ENCODE measurements at places on chromosomes 6 and 20.

- peak; percentile 33 for DNase-seq
Observed at GRCh38 chr6:138454981-138455706, 44.1 kb downstream of the NHSL1 start.

DNA sequence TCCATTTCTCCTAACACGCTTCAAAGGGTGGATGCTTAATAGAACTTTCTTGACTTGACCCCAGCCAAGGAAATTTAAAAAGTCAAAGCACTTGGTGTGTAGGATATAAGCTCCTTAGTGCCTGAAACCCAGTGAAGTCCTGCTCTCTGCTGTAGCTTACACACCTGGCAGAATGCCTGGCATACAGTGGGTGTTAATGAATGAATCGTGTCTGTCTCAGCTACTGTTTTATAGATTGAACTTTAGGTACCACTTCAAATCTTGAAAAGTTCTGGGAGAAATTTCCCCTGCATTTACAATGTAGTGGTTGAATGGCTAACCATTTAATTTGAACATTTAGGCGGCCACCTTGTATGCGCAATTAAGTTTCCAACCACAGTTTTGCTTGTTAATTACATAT is 70.5 kb upstream of the ZNF217 start:
- no peak for DNase-seq

GRCh38 chr20:23477223-23477622 is 13.7 kb upstream of the CST8 start:
- no peak for DNase-seq

DNA sequence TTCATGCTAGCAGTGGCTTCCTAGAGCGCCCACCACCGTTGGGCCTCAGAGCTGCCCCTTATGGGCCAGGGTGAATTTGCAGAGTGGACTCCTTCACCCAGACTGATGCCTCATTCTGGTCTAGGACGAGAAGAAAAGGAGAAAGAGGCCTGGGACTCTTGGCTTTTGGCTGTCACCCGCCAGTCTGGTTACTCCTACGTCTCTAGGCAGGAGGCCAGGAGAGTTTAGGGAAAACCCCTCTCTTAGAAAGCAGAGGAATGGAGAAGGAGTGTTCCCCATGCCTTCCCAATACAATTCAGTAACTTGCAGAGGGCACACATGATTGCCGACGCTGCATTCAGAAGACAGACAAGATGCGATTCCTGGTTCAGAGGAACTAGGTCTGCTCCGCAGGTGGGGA is 70.1 kb downstream of the CDC5L start:
- DNase-seq, result no peak

DNA sequence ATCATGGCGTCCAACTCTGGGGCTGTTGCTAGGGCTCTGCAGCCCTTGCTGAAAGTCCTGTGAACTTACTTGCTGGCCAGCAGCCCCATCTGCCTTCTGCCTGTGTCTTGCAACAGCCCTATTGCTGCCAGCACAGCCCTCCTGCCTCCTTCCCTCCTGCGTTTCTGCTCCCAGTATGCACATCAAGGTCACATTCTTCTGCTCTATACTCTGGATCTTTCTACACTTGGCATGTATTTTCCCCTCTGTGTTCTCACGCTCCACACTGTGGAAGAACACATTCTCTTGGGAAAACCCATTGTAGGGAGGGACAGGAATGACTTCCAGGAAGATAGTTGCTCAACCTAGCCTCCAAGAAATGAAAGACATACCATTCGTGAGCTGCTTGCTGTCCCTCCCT is 80.9 kb upstream of the PHACTR2 start:
- DNase-seq, result no peak

DNA sequence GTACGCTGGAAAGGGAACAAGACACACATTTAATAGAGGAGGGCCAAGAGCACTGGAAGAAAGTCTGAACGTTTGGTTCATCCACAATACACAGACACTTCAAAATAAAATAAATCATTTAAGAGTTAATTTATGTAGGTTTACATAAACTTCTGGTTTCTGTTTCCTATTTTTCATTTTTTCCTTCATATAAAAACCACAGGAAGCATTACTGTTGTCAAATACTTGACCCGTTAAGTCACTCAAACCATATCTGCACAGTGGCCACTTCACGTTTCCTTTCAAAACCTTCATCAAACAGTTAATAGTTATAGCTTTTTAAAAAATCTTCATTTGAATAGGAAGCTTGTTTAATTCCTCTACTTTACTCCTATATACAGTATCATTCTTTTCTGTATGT is 257.6 kb upstream of the THEMIS start:
- DNase-seq, result no peak

DNA sequence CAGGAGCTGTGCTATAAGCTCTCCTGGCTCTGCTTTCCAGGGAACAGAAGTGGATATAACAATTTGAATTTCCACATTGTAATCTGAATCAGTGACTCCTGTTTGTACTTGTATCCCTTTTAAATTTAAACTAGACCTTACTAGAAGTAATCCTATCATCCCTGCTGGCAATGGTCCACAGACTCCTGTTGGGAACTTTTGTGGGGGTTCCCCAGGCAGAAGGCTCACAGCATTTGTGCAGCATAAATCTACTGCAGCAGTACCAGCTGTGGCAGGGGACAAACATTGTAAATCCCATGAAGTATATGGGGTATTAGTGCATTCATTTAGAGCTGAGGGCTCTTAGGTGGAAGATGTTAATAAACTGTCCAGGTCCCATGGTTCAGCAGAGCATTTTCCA is 12.0 kb upstream of the PDCD2 start:
- DNase-seq, result no peak

GRCh38 chr6:2197177-2197671 is 48.2 kb downstream of the GMDS start:
- no peak for DNase-seq

Measured in immature natural killer cell (primary cell).